ENCODE measurements at places on chromosomes 6 and 20.

DNA sequence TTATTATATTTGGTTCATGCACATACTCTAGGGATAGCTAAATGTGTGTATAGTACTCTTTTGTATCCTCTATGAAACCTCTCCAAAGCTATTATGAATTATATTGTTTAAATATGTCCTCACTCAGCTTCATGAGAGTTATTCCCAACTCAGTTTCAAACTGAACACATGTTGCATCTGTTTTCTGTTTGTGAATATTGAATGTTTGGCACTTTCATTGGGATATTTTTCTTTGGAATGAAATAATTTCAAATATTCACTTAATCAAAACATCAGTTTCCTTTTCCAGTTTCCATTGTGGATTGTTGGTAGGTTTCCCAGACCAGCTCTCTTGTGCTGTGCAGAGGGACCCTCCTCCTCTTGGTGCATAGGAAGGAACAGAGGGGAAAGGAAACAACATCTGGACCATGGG, 46.6 kb downstream of the HDAC2 start:
- no peak for DNase-seq

DNA sequence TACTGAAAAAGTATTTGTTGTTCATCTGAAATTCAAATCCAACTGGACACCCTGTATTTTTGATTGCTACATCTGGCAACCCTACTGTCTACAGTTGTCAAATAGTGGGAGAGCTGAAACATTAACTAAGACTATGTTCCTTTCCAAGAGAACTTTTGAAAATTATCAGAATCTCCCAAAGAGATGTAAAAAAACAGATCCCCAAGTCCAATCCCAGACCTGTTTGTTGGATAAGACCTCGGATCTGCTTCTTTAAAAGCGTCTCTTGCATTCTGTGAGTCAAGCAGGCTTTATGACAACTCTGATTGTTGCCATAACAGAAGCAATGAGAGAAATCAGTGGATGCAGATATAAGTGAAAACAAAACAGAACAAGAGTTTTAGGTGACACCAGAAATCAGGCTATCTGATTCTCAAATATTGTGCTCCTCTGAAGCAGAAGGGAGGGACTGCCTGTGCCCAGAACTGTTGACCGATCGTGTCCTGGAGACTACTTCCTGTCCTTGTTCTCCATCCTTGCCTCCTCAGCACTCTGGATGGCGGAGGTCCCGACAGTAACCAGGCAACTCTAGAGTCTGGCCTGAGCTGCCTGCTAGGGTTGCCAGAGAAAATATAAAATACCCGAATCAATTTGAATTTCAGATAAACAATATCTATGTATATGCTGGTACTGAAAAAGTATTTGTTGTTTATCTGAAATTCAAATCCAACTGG, 853.8 kb downstream of the MAFB start:
- DNase-seq, result no peak

- no peak for DNase-seq
Measured at GRCh38 chr6:24016286-24016685, 109.7 kb upstream of the NRSN1 start.

DNA sequence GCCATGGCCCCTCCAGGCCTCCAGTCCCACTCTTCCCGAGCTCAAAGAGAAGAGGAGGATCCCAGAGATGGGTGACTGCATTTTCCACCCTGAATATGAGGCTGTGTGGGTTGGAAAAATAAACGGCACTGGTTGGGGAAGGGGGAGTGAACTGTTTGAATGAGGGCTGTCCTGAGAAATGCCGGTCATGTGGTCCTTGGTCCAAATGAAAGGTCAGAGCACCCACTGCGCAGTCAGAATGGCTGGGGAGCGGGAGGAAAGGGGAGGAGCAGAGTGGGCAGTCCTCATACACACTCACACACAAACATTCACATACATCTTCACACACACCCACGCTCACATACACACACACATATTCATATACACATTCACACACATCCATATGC, 83.1 kb downstream of the MRPL14 start:
- DNase-seq, result no peak

- DNase-seq, result peak; percentile 43
Measured at GRCh38 chr6:10801224-10801848, 37.0 kb downstream of the MAK start.

- no peak for DNase-seq
Measured at GRCh38 chr20:17138237-17138636, 88.6 kb upstream of the PCSK2 start.

DNA sequence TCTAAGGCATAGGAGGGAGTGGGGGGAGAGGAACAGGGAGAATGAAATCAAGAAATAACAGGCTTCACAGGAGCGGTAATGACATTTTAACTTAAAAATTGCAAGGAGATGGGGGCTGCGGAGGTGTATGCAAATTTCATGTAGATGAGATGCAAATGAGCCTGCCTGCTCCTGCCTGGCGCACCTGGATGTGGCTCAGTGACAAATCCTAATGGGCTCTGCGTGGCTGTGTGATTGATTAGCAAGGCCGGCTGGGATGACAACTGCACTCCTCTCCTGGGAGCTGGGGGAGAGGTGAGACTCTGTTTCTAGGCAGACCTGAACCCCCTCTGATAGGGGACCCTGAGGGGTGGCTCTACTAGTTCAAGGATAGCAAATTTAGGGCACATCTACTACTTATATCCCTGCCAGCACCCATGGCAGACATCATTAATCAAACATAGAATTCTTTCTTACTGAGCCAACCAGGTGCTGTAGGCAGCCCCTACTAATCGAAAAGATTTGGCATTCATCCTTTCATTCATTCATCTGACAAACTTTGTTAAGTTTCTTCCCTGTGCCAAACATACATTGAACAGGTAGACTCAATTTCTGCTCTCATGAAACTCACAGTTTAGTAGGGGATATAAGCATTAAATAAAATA, 38.4 kb upstream of the TGM2 start:
- DNase-seq, result no peak
